ENCODE measurements at places on chromosomes 7 and 10.

DNA sequence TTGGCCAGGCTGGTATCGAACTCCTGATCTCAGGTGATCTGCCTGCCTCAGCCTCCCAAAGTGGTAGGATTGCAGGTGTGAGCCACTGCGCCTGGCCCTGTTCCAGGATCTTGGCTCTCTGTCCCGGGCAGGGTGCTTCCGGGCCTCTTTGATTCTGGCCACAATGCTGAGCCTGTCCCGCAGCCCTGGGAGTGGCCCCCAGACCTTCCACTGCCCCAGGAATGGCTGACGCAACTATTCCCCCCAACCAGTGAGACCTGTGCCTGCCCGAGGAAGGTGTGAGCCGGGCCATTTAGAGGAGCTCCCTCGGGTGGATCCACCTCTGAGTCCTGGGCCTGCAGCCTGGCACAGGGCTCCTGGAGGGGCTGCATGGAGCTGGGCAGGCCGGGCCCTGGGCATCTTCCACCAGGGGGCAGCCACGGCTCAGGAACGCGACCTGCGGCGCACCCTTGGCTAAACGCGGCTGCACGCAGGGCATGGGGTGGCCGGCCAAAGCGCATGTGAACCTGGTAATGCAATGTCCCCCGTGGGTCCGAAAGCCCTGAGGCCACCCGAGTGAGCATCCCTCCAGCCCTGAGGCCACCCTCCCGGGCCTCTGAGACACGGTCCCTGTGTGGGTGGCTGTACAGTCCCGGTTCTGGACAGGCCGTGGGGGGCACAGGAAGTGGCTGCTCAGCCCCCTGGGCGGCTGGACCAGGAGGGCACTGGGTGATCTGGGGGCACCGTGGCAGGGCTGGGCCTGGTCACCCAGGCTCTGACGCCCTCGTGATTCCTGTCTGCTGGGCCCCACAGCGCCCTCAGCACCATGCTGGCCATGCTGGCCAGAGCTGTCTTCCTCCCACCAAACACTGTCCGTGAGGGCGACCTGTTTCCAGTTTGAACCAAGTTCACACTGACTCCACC, 24.8 kb downstream of the GRIFIN start:
- DNase-seq, result peak; percentile 63

- DNase-seq, result no peak
These were observed 24.8 kb downstream of the LIPK start for GRCh38 chr10:88730864-88731263.

DNA sequence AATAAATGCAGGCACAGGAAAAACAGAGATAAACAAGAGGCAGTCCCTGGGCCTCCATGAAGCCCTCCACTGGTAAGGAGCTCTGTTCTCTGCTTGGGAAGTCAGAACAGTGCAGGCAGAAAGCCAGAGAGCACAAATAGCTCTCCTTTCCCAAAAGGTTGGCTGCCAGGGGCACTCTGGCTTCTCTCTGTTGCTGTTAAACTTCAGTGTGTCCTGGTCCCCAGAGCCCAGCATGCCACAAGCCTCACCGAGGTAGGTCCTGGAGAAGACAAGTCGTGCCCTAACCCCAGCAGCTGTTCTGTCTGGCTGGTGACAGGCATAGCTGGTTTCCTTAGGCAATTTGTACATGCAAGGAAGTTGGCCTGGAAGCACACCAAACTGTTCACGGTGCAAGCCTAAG, 17.3 kb downstream of the SLC16A12 start:
- DNase-seq, result no peak

GRCh38 chr10:130138479-130138866, 2.3 kb downstream of the GLRX3 start:
- DNase-seq, result no peak

DNA sequence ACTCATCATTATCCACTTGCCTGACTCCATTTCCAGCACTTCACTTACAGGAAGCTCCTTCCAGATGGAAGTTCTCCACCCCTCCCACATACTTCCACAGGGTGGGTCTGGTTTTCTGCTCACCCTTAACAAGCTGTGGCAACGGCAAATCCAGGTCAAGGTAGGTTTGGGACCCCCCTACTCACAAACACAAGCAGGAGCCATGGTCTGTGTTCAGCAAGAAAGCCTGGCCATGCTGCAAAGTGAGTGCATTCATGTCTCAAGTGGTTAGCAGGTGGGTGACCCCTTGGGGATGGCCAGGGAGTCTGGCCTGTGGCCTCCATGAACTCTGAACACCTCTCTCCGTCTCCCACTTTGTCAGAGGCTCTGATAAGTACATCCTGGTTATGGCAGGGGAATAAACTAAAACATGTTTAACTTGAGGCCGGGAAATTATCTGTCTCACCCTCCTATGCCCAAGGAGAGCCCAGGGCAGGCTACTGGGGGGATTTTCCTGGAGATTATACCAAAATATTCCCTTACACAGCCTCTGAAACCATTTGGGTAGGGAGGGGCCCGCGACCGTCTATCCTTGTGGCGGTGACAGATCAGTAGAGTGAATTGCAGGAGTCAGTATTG, 844 bp downstream of the XPNPEP1 start:
- no peak for DNase-seq

DNA sequence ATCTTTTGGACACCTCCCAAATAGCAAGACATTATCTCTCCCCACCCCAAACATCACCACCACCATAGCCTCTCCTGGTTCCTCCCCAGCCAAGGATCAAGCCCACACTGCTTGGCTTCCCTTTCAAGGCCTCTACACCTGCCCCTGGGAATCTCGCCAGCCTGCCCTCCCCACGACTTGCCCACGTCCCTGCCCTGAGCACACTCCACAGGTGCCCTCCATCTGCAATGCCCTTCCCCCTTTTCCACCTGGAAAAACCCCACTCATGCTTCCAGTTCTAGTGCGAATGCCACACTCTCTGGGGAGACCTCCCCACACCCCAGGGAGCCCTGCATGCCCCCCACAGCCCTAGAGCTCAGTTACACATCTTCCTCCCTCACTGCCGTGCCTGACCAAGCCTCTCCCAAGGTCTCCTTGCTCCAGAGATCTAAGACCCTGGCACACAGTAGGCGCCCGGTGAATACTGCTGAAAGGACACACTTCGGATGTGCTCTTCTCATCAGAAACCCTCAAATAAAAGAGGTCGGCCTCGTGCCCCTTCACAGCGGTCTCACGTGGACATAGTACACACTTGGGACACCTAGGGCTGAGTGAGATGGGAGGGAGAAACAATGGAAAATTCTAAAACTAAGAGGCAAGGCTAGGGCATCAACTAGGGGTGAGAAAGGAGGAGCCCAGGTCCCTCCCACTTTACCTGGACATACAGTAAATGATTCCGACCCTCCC, 91.4 kb downstream of the DLG5 start:
- DNase-seq, result no peak

GRCh38 chr10:34960983-34961382, 129.2 kb downstream of the CUL2 start:
- DNase-seq, result no peak

- no peak for DNase-seq
These were observed 18.3 kb upstream of the ZNF12 start for GRCh38 chr7:6725003-6725402.

GRCh38 chr7:135859538-135859937, 110.9 kb upstream of the FAM180A start:
- no peak for DNase-seq

DNA sequence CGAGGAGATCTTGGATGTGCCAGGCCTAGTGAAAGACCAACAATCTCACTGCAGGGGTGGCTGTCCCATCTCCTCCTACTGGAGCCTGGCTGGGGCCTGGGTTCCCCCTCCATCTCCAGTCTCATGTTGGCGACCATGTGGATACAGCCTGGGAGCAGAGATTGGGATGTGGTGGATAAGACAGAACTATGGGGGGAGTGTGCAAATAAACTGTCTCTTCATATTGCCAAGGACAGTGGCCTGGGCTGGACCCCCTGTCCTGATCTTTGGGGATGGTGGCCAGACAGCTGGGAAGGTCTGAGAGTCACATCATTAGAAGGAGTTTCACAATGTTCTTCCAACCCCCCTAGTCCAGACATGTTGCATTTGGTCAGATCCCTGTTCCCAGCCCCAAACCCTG, 5.8 kb upstream of the MINDY4 start:
- DNase-seq, result no peak

DNA sequence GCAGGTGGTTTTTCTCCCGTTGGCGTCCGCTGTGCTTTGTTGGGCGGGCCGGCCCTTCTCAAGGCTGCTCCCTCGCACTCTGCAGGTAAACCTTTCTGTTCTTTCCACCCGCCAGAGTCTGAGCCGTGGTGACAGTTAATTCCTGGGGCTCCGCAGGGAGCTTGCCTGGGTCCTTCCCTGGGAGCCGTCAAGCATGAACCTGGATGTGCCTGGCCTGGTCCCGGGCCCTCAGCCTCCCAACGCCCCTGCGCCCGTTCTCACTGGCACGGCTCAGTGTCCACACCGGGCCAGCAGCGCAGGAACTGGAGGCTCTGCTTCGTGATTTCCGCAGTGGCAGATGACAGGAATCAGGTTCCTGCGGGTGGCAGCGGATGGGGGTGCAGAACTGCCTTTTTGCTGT, 10.9 kb upstream of the NKX6-2 start:
- no peak for DNase-seq

DNA sequence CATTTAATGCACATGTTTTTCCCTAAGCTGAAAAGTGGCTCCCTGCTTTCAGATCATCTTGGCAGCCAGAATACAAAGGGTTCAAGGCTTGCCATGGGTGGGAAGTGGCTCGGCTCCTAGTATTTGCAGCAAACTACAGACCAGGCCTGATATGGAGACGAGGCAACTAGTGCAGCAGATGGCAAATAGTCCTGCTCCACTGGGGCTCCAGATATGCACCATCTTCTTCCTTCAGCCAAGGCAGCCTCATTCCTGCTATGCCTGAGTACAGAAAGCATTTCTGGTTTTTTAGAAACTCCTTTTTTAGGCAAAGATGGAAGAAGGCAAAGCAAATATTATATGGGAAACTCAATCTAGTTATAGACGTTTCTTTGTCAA, 23.9 kb downstream of the LRRC4 start:
- no peak for DNase-seq

DNA sequence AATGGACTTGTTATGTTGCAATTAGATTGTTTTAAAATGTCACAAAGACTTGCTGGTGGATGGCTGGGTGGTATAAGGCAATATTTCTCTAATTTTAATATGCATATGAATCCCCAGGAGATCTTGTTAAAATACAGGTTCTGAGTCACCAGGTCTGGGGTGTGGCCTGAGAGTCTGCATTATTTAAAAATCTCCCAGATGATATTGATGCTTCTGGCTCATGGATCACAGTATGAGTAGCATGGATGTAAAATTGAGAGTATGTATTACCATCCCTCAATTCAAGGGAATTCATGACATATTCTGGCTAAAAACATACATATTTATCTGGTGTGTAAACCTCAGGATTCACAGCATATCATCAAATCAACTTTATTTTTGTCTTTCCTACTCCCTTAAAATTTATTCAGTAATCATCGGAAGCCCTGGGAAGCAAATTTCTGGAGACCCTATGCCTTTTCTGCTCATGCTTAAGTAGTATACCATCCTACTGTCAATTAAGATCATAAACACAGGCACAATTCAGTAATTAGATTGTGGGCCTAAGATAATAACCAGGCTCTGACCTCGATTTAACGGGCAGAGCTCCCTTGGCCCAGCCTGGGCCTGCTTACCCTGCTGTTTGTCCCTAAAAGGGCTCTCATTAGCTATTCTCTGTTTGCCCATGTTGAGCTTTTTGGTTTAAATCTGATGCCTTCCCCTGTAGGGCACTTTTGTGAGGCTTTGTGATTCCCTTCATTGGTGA, 29.6 kb upstream of the ICA1 start:
- DNase-seq, result no peak

DNA sequence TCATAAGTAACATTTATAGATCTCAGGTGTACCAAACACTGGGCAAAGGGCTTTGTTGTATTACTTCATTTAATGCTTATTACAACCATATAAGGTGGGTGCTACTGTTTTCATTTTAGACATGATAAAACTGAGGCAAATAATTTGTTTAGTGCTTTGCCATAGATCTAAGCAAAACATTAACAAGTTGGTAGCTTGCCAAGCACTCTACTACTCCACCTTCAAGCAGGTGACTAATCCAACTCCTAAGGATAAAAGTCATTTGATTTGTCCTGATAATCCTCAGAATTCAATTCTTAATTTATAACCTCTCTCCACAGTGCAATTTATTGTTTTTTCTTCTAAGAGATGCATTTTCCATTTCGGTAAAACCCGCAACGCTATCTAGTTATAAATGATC, 646.4 kb downstream of the GRM8 start:
- DNase-seq, result no peak

GRCh38 chr10:133206356-133207040, 23.5 kb upstream of the UTF1 start:
- DNase-seq, result no peak

- no peak for DNase-seq
These were observed 2.6 kb upstream of the NEURL1 start for GRCh38 chr10:103490986-103491314.

GRCh38 chr7:139748941-139749340, 28.9 kb downstream of the HIPK2 start:
- no peak for DNase-seq

DNA sequence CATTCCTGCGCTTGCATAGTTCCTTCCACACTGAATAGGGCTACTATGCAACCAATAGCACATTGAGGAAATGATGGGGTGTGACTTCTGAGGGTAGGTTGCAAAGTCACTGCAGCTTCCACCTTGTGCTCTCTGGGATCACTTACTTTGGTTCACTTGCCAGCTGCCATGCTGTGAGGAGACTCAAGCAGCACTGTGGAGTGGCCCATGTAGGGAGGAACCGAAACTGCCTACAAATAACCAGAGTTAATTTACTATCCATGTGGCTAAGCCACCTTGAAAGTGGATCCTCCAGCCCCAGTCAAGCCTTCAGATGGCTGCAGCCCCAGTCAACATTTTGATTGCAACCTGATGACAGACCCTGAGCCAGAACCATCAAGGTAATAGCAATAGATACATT, 64.3 kb downstream of the FAM204A start:
- no peak for DNase-seq

DNA sequence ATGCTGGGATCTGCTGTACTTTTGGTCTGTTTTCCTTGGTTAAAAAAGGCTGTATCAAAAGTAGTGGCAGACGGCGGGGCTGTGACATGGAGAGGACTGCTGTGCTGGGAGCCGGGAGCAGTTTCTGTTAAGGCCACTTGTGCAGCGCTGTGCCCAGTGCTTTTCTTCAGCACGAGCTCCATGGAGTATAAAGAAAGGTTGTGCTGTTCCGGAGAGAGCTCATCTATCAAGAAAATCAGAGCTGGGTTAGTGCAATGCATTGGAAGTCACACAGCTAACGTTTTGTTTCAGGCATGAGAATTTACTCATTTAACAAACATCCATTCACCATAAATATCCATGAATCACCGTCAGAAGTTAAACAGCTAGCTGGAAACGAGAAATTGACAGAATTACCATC, 62.0 kb downstream of the KIAA1549 start:
- DNase-seq, result no peak

GRCh38 chr7:23691320-23691719, 11.3 kb downstream of the FAM221A start:
- DNase-seq, result no peak

GRCh38 chr7:66279912-66280311, 74.8 kb downstream of the TPST1 start:
- no peak for DNase-seq

DNA sequence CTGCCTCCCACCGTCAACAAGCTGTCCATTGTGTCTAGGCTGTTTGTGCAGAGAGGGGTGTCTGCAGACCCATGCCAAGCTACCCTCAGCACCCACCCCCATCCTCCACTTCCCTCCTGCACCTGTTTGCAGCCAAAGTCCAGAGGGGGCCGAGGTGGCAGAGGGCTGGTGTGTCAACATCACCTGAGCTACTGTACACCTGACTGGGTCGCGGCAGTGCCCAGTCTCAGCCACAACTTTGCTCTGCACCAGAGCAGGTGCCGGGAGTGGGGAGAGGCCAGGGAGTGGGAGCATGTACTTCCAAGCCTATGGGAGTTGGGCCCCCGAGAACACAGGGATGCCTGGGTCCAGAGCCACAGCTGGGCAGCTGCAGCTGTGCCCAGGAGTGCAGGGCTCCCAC, 93.1 kb downstream of the AUTS2 start:
- no peak for DNase-seq
